D341Med (cell line): ENCODE measurements at places on chromosomes 3 and 15.

GRCh38 chr15:65055201-65055870 lies 10.1 kb downstream of the SLC51B start:
- DNase-seq, result no peak

DNA sequence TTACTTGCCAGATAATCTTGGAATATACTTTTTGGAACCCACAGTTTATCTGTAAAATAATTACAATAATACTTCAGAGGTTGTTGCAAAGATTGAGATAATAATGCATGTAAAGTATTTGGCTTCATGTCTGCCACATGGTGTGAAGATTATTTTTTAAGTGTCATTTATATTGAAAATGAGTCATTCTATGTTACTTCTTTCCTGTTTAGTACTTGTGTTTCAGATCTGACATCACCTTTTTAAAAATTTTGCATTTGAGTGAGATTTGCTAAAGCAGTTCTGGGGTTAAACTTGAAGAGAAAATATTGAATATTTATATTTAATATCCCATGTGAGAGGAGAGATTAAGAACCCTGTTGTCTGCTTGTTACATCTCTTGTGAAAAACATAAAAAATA lies 31.2 kb downstream of the IQGAP1 start:
- no peak for DNase-seq

- no peak for DNase-seq
These were observed 18.1 kb upstream of the SLC7A14 start for GRCh38 chr3:170603770-170604510.

DNA sequence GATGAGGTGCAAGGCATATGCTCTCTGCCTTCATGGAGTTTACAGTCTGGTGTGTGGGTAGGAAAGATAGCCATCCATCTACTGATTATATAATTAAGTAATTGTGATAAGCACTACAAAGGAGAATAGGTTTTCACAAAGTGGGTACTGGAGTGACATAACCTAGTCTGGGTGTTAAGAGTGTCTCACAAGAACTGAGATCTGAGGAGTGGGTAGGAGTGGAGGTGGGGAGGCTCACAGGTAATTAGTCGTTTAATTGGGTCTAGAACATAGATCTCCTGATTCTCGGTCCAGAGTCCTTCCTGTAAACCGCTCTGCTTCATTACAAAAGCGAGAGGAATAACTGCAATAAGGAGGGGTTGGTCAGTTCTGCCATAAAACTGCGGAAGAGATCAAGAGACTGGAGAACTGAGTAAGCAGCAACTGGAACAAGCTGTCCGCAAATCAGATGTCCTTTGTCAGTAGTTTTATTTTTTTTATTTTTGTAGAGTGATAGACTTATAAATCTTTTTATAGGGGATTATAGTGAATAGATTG lies 2.2 kb downstream of the NEO1 start:
- no peak for DNase-seq

DNA sequence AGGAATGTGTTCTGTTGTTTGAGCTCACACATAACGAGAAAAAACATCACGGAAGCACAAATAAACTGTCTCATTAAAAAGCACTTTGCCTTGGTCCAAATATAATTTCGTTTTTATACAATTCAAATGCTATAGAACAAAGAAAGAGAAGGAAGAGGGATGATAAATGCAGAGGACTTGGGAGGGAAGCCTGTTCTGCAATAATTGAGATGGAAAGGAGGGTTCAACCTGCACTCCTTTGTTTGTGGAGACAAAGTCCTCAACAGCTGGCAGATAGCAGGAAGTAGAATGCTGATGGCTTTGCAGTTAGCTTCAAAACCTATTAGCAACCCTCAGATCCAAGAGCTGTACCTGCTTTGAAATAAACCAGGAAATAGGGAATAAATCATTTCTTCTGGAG lies 1010.8 kb downstream of the FHIT start:
- no peak for DNase-seq

- no peak for DNase-seq
These were observed at the start of gene LCTL for GRCh38 chr15:66565741-66566144. Gene LCTL (minus strand): TSS chr15:66565998. CDS start chr15:66565365, 633 bp downstream.

- no peak for DNase-seq
These were observed 405.1 kb downstream of the ROBO1 start for GRCh38 chr3:79362571-79363270.

- no peak for DNase-seq
These were observed 109.9 kb downstream of the IQSEC1 start for GRCh38 chr3:12963231-12963896.

DNA sequence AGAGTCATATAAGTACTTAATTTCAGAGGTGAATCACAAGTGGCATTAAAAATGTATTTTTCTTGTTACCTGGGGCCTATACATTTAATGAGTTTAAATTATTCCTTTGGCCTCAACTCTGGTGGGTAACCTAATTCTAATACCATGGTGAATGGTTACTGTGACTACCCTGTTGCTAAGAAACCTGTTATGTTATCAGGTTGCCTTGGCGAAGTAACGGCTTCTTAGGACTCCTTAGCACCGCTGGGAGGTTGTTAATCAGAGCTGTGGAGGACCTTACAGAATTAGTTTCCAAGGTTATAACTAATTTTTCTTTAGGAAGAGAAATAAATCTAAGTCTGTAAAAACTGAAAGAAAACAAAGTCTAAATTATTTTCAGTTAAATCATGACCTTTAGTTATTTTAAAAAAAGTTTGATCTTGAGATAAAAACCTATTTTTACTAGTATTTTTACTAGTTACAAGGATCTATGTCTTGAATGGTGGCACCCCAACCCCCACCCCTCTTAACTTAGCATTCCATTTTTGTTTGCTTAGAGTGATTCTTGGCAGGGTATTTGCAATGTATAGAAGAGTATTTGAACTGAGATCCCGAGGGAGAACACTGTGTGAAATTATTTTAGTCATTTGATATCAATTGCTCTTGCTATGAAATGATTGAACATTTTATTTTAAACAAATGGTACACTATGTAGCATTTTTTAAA lies 155.5 kb downstream of the FNDC3B start:
- DNase-seq, result peak; percentile 40

- DNase-seq, result no peak
These were observed 257.7 kb upstream of the UBE2E1 start for GRCh38 chr3:23547905-23548650.

DNA sequence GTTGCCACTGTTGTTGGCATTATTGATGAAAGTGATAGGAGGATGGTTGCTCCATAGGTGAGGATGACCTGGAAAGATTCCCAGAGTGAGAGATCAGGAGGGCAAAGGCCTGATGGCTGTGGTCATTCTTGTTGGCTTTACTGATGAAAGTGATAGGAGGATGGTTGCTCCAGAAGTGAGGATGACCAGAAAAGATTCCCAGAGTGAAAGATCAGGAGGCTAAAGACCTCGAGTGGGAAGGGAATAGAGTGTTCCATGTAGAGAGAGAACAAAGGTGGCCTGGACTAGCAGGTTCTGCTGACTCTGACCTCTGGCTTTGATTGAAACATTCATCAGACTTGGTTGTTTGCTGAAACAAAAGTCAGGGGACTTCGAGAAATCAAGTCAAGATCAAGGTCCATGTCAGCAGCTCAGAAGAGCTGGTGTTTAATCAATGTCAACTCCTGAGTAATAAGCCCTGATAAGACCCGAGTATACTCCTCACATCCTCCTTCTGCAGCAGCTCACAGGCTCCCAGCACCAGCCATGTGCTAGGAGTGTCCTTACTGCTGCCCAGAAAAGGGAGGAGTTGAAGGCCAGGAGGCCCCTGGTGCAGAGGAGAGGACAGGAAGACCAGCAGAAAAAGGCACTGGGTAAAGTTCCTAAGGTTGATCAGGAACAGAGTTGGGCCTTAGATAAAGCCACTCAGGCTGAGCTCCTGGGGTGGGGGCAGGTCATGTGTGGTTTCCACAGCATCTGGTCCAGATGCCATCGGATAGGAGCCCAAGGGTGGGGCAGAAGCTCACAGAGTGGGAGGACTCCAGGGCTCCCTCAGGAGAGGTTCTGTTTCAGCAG lies 19.9 kb downstream of the CYP8B1 start:
- no peak for DNase-seq

DNA sequence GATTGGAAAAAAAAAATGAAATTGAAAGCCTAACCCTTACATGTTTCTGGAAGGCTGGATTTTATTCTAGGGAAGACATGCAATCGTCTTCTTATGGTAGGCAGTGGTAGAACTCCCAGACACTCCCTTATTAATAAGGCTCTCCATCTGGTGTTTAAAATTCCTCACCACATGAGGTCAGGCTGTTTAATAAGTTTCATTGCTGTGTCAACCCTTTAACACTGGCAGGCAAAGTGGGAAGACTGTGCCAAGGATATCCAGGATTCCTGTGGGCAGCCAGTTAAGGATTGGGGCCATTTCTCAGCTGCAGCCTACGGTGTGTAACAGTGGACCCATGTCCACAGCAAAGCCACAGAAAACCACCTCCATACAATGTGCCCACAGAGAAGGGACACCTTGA lies 225.5 kb upstream of the CHRM5 start:
- no peak for DNase-seq

- no peak for DNase-seq
These were observed 29.7 kb downstream of the ZNF106 start for GRCh38 chr15:42461261-42461660.
